Left ventricle myocardium inferior (tissue), 1 donor: ENCODE measurements at places on chromosomes 11 and 22.

DNA sequence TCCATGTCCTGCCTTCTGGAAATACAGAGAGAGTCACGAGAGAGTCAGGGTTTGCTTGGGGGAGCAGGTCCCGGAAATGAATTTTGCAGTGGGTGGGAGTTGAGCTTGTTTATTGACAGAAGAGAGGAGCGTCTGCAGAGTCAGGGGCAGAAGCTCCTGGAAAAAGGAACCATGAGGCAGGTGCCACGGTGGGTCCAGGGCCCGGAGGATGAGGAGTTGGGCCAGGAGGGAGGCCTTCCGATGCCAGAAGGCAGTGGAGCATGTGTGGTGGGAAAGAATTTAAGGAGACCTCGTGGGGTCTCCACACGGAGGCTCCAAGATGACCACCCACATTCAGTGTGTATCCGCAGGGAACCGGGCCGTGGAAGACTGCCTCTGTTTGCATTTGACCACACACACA is 461.2 kb downstream of the BRD1 start:
- no peak for DNase-seq

DNA sequence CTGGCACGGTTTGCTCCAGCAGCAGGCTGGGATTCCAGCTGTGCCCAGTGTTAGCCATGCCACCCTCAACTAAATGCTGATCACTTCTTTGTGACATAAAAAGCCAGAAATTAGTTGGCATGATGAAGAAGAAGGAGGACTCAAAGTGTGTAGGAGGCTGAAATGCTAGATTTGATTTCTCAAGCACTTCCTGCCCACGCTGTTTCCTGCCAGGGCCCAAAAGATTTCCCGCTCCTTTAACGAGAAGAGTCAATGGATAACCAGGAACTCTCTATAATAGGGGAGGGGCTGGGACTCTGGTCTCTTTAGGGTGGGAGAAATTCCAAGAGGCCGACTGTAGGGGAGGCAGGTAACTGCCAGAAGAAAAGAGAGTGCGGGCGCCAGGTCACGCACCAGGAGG is 26.4 kb downstream of the APOL3 start:
- no peak for DNase-seq

GRCh38 chr11:17457396-17458173 is 19.1 kb downstream of the ABCC8 start:
- no peak for DNase-seq

GRCh38 chr22:27990879-27991278 is 71.8 kb upstream of the PITPNB start:
- DNase-seq = peak; percentile 81

DNA sequence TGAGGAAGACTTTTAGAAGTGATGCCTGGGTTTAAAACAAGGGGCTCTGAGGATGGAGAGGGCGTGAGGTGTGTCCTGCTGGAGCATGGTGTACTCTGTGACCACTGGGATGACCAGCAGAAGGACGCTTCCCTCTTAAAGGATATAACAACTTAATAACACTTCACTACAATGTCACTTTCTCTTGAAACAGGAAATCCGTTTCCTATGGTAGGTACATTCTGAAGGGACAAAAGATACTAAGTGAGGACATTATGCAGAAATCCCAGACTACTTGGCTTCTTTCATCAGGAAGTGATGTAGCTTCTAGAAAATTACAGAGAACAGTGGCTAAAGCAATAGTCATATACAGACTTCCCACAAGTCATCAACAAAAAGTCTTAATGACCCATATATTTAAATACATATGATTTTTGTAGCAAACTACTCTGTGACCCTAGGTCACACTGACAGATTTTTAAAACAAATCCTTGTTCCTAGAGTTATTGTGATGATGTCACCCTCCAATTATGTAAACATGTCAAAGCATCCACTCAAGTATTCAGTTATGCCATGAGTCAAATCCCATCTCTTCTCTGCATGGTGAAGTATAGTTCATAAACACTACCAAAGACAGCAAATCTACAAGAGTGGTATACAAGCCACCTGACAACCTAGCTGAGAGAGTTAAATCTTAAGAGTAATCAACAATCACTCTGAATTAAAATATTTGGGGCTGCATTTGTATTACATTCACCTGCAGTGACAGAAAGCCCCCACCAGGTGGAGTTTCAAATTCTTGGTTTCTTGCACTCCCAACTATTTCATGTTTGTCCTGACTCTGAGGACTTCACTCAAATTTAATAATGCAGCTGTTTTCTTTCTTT is 32.8 kb downstream of the PITPNB start:
- no peak for DNase-seq

DNA sequence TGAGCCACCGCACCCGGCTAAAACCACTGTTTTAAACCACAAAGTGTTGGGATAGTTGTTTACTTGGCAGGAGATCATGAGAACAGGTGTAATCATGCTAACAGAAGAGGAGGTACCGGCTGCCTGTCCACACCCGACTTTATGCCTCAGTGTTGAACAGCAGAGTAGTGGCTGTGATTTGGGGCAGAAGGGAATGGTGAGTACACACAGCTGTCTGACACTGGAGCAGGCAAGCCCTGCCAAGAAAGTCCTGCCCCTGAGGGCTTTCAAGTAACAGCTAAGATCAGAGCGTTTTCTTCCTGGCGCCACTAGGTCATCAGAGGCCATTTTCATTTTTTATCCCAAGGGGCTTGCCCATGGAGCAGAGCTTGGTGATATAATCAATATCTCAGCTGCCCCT is 8.1 kb downstream of the CDKN1C start:
- DNase-seq = no peak

- no peak for DNase-seq
Observed at GRCh38 chr11:122778148-122778547, 60.2 kb upstream of the CRTAM start.

- DNase-seq = no peak
Observed at GRCh38 chr22:42844756-42845155, 12.3 kb downstream of the ARFGAP3 start.

DNA sequence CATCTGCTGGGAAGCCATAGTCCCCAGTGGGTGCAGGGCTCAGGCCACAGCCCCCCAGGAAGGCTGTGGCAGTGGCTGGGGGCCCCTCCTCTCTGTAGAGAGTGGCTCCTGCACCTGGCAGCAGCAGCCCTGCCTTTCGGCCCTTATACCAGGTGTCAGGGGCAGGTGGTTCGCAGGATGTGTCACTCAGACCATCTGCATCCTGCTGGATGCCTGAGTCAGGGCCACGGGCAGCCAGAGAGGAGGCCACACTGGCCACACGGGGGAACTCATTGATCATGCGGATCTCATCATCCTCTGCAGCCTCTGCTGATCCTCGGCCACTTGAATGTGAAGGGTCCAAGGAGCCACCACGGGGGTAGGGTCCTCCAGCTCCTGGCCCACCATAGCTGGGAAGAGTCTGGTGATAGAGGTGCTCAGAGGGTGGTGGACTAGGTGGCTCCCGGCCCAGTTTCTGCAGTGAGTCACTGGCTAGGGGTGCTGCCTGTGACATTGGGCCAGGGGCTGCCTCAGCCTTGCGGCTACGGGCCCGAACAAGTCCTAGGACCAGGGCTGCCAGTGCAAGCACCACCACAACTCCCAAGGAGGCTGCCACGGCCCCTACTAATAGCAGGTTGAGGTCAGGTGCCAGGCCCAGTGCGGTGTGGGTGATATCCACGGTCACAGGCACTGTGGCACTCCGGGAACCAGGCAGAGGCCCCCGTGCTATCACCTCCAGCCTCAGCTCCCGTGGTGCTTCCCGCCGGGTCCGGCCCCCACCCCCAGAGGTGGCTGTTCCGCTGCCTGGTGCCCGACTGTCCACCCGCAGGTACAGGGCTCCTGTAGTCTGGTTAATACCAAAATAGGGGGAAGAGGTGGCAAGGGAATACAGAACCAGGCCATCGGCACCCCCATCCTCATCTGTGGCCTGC is 3.3 kb upstream of the TPP1 start:
- DNase-seq = no peak

- no peak for DNase-seq
Observed at GRCh38 chr22:18050065-18050464, 25.7 kb upstream of the MICAL3 start.

DNA sequence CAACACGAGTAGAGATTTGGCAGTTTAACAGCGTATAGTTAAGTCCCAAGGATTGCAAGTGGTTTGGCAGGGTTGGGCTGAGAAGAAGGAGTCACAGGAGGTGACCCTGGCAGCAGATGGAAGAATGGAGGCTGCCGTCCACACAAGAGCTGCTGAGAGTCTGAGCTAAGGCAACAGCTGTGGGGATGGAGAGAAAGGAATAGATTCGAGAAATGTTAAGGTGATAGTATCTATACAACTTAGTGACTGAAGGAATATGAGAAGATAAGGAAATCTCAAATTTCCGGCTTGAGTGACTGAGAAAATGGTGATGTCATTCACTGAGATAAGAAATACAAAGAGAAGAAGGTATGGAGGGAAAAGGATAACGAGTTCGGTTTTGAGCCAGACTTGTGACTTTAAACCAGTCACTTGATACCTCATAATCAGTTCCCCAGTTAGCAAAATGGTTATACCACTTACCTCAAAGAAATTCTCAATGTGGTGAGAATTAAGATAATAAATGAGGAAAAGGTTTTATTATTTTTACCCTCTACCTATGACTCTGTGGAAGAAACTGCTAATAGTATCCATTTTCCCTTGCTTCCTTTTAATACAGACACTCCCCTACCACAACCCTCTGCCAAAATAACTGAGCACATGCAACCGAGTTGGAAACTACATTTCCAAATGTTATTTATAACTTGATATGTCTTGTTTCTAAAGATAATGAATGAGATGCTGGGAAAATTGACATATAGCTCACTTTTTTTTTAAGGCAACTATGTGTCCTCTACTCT is 30.7 kb downstream of the FAM168A start:
- DNase-seq = no peak

GRCh38 chr11:62652161-62653006 is 718 bp downstream of the INTS5 start:
- no peak for DNase-seq

DNA sequence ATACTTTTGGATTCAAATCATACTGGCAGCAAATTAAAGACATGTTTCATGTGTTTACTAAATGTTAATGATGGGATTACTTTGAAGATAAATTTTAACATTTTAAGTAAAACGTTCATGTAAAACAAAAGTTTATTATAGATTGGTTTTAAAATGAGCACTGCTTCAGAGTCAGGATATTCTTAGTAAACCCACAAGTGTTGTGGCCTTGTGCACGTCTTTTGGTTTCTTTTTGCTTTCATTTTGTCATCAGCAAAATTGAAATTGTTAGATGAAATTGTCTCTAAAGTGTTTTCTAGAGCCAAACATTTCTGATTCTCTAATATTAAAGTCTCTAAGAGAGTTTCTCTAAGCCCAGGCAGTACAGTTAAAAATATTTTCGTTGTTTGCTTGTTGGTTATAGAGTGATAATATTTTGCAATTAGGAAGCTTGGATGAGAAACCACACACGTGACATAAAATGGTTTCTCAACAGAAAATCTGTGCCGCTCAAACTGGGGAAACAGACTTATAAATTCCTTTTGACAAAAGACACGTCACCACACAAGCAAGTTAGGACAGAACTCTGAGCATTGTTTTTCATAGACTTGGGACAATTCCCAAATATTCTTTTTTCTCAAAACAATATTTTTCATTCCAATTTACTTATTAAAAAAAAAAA is 164.4 kb downstream of the TEAD1 start:
- DNase-seq = no peak

GRCh38 chr22:39349967-39350726 is at the start of gene SYNGR1:
TSS of gene SYNGR1 (plus strand) at chr22:39349991. CDS start at chr22:39350011, 20 bp downstream.
- DNase-seq = no peak
